ENCODE measurements at places on chromosomes 5 and 9.

GRCh38 chr9:21830589-21830988 lies 28.2 kb downstream of the MTAP start:
- H3K27me3 ChIP-seq = no peaks in the 10 kb centered on the region
- H3K4me3 ChIP-seq = no peak overlapping the region
- H3K27ac ChIP-seq = no peak overlapping the region
- H3K36me3 ChIP-seq = peaks cover 93% of the 10 kb centered on the region
- H3K4me1 ChIP-seq = no peaks in the 10 kb centered on the region

DNA sequence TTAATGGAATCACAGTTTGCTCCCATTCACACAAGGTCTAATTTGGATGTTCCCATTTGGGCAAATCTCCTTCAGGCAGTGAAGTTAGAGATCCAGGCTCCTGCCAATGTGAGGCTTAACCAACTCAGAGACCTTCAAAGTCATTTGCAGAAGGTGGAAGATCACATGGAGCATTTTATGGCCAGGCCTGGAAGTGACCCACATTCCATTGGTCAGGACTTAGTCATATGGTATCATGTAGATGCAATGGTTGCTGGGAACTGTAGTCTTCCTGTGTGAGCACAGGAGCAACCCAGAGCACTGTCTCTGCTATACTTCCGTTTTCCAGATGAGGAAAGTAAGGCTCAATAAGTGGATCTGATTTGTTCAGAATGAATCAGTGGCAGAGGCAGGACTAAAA lies 292.7 kb upstream of the SMARCA2 start:
- no peaks in the 10 kb centered on the region for H3K4me1 ChIP-seq
- no peaks in the 10 kb centered on the region for H3K36me3 ChIP-seq
- DNase-seq = no peak
- no peak overlapping the region for H3K27ac ChIP-seq
- H3K4me3 ChIP-seq = no peak overlapping the region
- no peaks in the 10 kb centered on the region for H3K27me3 ChIP-seq

- peak; percentile 55 for DNase-seq
- H3K4me1 ChIP-seq = no peaks in the 10 kb centered on the region
- H3K4me3 ChIP-seq = no peak overlapping the region
- H3K27me3 ChIP-seq = no peaks in the 10 kb centered on the region
- no peaks in the 10 kb centered on the region for H3K36me3 ChIP-seq
- no peak overlapping the region for H3K27ac ChIP-seq
These were observed 21.8 kb upstream of the TTC1 start for GRCh38 chr5:159987031-159987674.

GRCh38 chr9:84123648-84124406 lies 143.2 kb downstream of the RMI1 start:
- no peak overlapping the region for H3K4me3 ChIP-seq
- no peak overlapping the region for H3K27ac ChIP-seq
- no peaks in the 10 kb centered on the region for H3K27me3 ChIP-seq
- no peaks in the 10 kb centered on the region for H3K4me1 ChIP-seq
- DNase-seq = no peak
- H3K36me3 ChIP-seq = no peaks in the 10 kb centered on the region

- no peaks in the 10 kb centered on the region for H3K36me3 ChIP-seq
- no peaks in the 10 kb centered on the region for H3K27me3 ChIP-seq
These were observed 357.8 kb downstream of the TMEM167A start for GRCh38 chr5:82719368-82719767.

- H3K27me3 ChIP-seq = peaks cover 7% of the 10 kb centered on the region
- no peaks in the 10 kb centered on the region for H3K36me3 ChIP-seq
- no peak overlapping the region for H3K4me3 ChIP-seq
- H3K27ac ChIP-seq = no peak overlapping the region
These were observed 77.1 kb downstream of the BAAT start for GRCh38 chr9:101307524-101308213.

GRCh38 chr5:143760131-143760505 lies 51.8 kb upstream of the HMHB1 start:
- H3K4me1 ChIP-seq = no peaks in the 10 kb centered on the region
- no peak for DNase-seq
- H3K27me3 ChIP-seq = no peaks in the 10 kb centered on the region
- H3K4me3 ChIP-seq = no peak overlapping the region
- H3K36me3 ChIP-seq = no peaks in the 10 kb centered on the region
- H3K27ac ChIP-seq = no peak overlapping the region

GRCh38 chr9:120310035-120310434 lies 269.9 kb downstream of the CDK5RAP2 start:
- no peaks in the 10 kb centered on the region for H3K4me1 ChIP-seq
- H3K4me3 ChIP-seq = no peak overlapping the region
- peaks cover 7% of the 10 kb centered on the region for H3K27me3 ChIP-seq
- H3K27ac ChIP-seq = no peak overlapping the region

DNA sequence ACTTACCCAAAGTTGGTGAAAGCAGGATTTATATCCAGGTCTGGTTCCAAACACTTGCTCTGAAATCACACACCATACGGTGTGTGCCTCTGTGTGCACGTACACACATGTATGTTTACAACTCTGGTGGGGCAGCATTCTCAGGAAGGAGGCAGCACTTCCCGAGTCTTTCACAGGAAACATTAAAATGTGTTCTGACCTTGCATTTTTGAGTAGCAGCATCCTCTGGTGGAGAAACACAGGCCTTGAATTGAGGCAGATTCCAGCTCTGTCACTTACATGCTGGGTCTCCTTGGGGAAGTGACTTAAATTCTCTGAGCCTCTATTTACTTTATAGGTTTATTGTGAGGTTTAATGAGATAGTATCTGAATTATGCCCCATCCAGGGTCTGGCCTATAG lies 126.4 kb downstream of the RGS3 start:
- H3K27ac ChIP-seq = no peak overlapping the region
- H3K4me1 ChIP-seq = no peaks in the 10 kb centered on the region
- H3K4me3 ChIP-seq = no peak overlapping the region
- DNase-seq = no peak
- no peaks in the 10 kb centered on the region for H3K27me3 ChIP-seq
- H3K36me3 ChIP-seq = peaks cover 4% of the 10 kb centered on the region

- no peaks in the 10 kb centered on the region for H3K4me1 ChIP-seq
- peaks cover 50% of the 10 kb centered on the region for H3K27me3 ChIP-seq
- no peak overlapping the region for H3K27ac ChIP-seq
- H3K4me3 ChIP-seq = no peak overlapping the region
- DNase-seq = no peak
These were observed 115.2 kb upstream of the CXCL14 start for GRCh38 chr5:135694012-135694411.

- no peak overlapping the region for H3K4me3 ChIP-seq
- peaks cover 78% of the 10 kb centered on the region for H3K36me3 ChIP-seq
- DNase-seq = no peak
- no peaks in the 10 kb centered on the region for H3K27me3 ChIP-seq
- peaks cover 59% of the 10 kb centered on the region for H3K4me1 ChIP-seq
These were observed 4.1 kb downstream of the IRF1 start for GRCh38 chr5:132486318-132487094.

- DNase-seq = no peak
- H3K36me3 ChIP-seq = no peaks in the 10 kb centered on the region
- H3K27me3 ChIP-seq = no peaks in the 10 kb centered on the region
- H3K27ac ChIP-seq = no peak overlapping the region
- H3K4me3 ChIP-seq = no peak overlapping the region
- H3K4me1 ChIP-seq = no peaks in the 10 kb centered on the region
These were observed 539.1 kb downstream of the PSAT1 start for GRCh38 chr9:78835928-78836450.

DNA sequence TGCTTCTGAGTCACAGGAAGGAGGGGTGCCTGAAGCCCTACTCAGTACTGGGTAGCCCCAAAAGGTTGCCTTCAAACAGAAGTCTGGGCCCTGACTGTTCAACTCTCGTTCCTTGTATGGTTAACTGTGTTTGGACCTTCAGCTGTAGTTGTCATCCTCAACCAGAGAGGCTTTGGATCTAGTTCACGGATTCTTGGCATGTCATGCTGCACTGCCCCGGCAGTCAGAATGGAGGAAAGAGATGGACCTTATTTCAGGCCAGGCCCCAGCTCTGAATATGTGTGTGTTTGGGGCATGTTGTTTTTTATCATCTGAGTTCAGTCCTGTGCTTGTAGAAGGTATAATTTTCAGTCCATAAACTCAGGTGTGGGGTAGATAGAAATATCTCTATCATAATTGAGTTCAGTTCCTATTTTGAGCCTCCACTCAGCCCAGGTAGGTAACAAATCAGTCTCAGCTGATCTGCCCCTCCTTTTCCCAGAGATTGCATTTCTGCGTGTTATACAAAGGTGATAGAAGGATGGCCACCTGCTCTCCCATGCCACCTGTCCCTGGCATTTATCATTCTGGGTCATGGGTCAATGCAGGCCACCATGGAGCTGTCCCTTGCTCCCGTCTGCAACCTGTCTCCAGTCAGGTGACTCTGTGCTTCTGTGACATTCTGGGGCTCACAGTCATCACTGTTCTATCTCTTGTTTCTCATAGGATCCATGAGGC lies 127.5 kb upstream of the CPEB4 start:
- H3K4me1 ChIP-seq = no peaks in the 10 kb centered on the region
- H3K27me3 ChIP-seq = no peaks in the 10 kb centered on the region
- H3K27ac ChIP-seq = no peak overlapping the region
- no peak overlapping the region for H3K4me3 ChIP-seq

DNA sequence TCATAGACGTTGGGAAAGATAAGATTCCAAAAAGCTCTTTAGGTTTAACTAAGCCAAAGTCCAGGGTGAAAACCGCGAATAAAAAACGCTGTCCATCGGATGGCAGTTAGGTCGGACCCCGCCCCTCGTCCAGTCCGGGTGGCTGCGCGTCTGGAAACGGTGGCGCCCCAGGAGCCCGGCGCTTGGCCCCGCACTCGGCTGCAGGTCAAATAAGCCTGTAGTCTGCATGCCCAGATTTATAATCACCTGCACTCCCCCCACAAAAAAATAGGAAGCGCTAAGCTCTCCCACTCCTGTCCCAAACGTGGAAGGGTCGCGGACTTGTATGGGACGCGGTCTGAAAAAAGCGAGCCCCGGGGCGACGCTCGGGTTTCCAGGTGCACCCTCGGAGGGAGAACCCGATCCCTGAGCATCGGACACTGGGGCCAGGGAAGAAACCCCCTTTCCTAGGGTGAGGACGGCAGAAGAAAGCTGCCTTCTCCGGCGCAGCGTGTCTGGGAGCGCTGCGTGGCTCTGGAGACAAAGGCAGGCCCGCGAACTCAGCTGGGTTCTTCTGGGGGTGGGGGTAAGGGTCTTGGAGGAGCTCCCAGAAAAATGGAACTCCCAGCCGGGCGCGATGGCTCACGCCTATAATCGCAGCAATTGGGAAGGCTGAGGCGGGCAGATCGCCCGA lies 923 bp upstream of the ZBTB5 start:
- peaks cover 39% of the 10 kb centered on the region for H3K4me1 ChIP-seq
- no peaks in the 10 kb centered on the region for H3K36me3 ChIP-seq

DNA sequence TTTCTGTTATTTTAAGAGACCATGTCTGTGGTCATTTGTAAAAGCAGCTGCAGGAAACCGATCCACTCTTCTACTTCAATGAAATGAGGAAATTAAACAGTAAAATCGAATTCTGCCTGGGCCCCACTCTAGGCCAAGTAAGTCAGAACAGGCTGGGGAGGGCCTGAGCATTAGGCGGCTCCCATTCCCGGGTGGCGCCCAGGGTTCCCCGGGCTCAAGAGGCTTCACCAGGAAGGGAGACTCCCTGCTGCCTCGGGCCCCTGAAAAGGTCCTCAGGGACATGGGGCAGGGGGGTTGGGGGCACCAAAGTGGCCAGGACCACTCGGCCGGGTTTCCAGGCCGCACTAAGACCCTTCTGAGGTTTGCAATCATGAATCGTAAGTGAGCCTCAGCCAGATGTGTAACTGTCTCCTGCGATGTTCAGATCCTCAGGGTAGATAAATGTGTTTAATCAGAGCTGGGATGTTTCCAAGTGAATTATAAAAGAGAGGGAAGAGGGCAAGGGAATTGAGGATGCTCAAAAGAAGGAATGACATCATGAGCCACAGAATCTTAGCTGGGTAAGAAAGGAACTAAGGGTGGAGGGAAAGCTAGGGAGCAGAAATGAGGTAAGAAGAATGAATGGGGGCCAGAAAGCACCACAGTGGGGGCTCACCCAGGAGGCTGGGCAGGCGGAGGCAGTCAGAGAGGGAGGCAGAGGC lies 24.6 kb downstream of the MED10 start:
- H3K27me3 ChIP-seq = no peaks in the 10 kb centered on the region
- H3K27ac ChIP-seq = no peak overlapping the region
- H3K36me3 ChIP-seq = no peaks in the 10 kb centered on the region

DNA sequence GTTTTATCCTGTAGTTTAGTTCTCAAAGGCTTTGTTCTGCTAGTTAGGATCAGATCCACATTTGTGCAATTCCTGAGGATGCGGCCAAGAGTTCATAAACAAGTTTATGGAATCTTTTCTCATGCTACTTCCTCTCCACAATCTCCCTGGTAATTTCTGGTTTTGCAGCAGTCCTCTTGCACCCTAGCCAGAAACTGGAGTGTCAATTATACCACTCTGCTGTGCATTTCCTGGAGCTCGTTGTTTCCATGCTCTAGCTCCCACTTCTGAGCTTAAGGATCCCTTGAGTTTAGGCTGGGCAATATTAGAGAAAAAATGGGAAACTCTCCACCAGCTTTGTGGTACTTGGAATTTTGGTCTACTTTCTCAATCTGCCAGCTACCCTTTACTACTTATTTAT lies 474.7 kb downstream of the DIRAS2 start:
- peaks cover 4% of the 10 kb centered on the region for H3K27me3 ChIP-seq
- no peak for DNase-seq
- no peak overlapping the region for H3K4me3 ChIP-seq

DNA sequence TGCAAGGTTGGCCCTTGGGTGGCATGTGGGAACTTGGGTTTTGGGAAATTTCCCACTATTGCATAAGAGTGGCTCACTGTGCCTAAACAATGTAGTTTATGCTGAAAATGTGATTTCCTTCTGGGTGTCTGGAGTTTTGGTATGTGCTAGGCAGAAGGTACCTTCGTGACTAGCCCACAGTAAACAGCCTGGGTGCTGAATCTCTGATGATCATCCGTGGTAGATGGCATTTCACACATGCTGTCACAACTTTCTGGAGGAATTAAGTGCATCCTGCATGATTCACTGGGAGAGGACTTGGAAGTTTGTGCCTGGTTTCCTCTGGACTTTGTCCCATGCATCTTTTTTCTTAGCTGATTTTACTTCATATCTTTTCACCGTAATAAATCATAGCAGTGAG lies 64.5 kb downstream of the LNPEP start:
- H3K4me1 ChIP-seq = no peaks in the 10 kb centered on the region
- no peak overlapping the region for H3K4me3 ChIP-seq
- H3K36me3 ChIP-seq = peaks cover 76% of the 10 kb centered on the region
- H3K27me3 ChIP-seq = no peaks in the 10 kb centered on the region
- no peak overlapping the region for H3K27ac ChIP-seq

- H3K4me1 ChIP-seq = no peaks in the 10 kb centered on the region
- no peak for DNase-seq
- H3K36me3 ChIP-seq = no peaks in the 10 kb centered on the region
- H3K27me3 ChIP-seq = peaks cover 13% of the 10 kb centered on the region
- no peak overlapping the region for H3K4me3 ChIP-seq
These were observed 15.2 kb upstream of the KCNMB1 start for GRCh38 chr5:170404398-170404797.

Measured in DND-41 (cell line).